ENCODE measurements at places on chromosomes 2 and 18. TPM values are rescaled to one million over a fixed set of nuclear protein-coding genes. Genes with fewer than 3 reads are reported as not detected.
A peak's percentile ranks its signal among the peaks of the same experiment; 100 is the strongest.

Gene UGT1A8
- not detected for total RNA-seq

DNA sequence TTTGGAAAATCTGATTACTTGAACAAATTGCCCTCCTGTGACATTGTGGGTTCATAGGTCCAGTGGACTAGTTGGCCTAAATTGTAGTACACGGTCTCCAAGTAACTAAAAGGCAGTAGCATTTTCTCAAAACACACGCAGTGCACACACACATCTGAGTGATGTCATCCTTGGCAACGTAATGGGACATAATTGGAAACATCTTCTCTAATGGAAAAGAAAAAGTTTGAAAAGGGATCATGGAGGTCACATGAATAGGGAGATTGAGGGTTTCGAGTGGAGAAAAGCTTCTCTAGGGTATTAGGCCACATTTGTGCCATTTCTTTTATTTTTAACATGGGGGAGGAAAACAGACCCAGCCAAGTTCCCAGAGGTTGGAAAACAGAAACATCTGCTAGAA, 93.3 kb downstream of the MAP4K4 start:
- DNase-seq, result no peak

GRCh38 chr2:220188031-220188430, 560.6 kb downstream of the SLC4A3 start:
- no peak for DNase-seq

DNA sequence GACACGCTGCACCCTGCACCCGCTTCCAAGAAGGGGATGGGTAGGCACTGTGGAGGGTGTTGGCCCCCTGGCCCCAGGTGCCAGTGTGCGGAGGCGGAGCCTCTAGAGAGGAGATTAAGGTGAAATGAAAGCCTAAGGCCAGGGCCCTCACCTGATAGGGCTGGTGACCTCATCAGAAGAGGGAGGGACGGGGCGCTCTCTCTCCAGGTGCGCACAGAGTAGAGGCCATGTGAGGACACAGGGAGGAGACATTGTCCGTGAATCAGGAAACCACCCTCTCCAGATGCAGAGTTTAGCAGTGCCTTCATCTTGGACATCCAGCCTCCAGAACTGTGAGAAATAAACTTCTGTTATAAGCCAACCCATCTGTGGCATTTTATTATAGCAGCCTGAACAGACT, 62.3 kb downstream of the PSMG2 start:
- DNase-seq, result no peak

DNA sequence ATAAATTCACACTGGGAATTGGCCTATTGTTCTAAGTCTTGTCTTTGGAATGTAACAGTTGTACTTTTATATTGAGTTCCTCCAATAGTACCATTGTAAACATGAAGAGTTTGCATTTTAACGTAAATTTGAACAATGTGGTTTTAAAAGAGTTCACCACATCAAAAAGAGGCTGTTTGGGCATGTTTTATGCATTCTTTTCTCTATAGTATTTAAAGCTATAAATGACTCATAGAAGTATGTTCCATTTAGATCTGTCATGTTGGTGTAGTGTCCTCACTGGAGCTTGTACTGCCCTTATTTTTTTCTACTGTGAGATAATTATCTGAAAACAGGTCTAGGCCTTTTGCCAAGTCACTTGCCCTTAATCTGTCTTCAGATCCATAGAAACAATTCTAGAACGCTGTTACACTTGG, 141.9 kb downstream of the RHBDD1 start:
- DNase-seq, result no peak

DNA sequence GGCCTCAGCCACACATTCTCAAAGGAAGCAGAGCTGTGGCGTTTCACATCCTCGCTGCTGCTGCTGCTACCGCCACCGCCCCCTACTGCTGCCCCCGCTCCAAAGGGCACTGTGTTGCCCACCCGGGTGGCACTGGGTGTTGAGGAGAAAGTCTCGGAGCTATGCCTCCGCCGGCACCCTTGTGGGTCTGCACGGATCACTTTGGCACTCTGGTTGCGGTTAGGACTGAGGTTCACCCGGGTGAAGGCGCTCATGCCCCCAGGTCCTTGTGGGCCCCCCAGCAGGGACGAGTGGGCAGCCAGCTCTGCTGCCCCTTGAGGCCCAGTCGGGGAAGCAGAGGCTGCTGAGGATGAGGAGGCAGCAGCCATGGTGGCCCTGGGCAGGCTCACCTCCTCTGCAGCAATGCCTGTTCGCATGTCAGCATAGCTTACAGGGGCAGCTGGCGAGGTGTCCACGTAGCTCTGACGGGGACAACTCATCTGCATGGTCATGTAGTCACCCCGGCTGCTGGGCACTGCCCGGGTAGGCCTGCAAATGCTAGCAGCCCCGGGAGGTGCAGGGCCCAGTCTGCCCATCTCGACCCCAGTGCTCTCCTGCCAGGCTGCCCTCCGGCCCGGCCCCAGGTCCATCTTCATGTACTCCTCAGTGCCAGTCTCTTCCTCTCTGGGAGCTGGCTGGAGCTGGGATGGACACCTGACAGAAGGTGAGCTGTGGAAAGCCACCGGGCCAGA, 4.2 kb downstream of the IRS1 start:
- DNase-seq, result peak; percentile 49

DNA sequence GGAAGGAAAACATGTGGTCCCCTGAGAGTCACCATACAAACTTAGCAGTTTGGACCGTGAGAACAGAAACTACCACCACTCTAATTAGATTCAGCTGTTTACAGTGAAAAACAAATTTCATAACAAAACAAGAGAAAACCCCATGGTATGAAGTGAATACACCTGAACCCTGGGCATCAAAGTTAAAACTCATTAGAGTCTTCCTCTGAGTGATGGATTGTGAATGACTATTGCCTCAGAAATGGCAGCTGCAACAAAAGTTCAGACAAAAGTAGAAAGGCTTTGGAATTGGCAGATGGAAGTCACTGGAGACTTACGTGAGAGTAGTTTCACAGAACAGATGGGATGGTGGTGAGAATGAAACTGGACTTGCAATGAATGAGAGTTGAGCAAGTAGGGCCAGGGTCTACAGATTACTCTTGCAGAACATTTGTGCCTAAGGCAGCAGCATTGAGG, 98.0 kb downstream of the AAK1 start:
- DNase-seq, result no peak

DNA sequence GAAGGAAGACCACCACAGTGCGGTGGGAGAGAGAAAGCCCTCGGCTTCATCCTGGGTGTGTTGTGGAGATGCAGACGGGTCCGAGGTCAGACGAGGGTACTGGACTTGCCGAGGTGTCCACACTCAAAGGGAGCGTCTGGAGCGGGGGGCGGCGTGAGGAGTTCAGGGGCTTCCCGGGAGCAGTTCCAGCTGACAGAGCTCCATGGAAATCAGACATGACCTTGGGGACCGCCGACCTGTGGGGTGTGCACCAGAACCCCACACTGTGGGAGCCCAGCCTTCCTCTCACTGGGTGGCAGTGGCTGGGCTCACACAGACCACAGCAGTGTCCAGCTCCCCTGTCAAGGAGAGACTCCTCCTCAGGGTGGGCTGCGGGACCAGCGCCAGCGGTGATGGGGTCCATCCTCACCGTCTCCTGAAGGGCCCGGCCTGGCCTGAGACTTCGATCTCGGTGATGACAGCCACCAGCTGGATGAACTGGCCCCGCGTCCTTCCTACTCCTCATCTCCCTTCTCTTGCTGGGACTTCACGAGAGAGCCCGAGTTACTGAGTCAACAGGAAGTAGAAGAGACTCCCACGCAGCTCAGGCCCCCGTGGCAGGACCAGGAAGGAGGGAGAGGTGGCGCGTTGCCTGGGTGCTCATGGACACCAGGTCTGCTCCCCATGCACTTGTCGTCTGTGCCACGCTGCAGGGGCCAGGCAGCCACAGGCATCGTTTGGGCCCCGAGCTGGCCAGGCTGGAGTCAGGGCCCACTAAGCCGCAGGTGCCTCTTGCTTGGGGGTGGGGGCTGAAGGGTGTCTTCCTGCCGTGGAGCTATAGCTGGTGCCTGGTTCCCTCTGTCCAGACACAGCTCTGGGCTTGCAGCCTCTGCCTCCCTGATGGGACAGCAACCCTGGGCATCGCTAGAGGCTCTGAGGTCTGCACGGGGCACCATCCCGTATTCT, 101.9 kb upstream of the CTDP1 start:
- peak; percentile 68 for DNase-seq

DNA sequence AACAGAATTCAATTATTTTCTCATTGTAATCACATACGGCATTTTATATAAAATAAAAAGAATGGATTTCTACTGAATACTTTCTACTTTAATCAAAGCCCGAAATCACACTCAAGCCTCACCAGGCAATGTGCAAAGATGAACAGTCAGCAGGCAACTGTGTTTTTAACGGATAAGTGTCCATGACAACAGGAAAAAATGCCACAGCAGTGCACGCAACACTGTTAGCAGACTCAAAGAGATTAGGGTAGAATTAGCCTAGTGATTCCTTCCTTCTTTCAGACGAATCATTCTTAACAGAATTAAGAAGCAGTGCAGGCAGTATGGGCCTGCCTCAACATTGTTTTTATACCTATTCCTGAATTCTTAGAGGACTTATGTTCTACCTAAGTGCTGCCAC, 135.6 kb downstream of the CDH2 start:
- DNase-seq, result no peak

DNA sequence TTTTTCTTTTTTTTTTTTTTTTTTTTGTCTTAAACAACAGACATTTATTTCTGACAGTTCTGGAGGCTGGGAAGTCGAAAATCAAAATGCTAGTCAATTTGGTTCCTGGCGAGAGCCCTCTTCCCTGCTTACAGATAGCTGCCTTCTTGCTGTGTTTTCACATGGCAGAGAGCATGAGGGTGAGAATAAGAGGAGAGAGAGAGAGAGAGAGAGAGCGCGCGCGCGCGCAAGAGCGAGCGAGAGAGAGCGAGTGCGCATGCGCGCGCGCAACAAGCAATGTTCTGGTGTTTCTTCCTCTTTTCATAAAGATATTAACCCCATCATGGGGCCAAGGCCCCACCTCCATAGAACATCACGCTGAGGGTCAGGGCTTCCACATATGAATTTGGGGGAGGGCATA, 20.9 kb downstream of the MTCL1 start:
- DNase-seq, result no peak

Gene PDCD1
- 1.4 TPM for total RNA-seq

DNA sequence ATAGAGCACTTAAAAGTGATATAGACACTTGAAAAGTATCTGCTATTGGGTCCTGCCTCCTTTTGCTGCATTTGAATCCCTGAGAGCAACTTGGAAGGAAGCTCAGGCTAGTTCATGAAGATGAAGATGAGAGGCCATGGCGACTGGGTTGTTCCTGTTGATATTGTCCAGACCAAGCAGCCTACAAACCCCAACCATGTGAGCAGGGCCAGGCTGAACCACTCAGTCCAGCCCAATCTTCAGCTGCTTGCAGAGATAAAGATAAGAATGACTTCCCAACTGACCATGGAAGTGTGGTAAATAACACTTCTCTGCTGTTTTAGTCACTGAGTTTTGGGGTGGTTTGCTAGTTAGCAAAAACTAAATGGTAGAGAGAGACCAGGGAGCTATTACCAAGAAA, 417.6 kb downstream of the SOX11 start:
- no peak for DNase-seq

GRCh38 chr2:78407960-78408794, 617.3 kb upstream of the REG3G start:
- DNase-seq, result no peak

GRCh38 chr2:69588403-69588802, 55.1 kb downstream of the AAK1 start:
- no peak for DNase-seq

- no peak for DNase-seq
Observed at GRCh38 chr2:28628506-28628905, 123.1 kb upstream of the PPP1CB start.

GRCh38 chr2:240425697-240426096, 9.8 kb upstream of the GPC1 start:
- DNase-seq, result no peak

- no peak for DNase-seq
Observed at GRCh38 chr2:234690569-234691213, 193.8 kb upstream of the ARL4C start.

- no peak for DNase-seq
Observed at GRCh38 chr18:58541789-58542425, 87.0 kb downstream of the ALPK2 start.

GRCh38 chr2:30273574-30273929, 42.2 kb downstream of the LBH start:
- no peak for DNase-seq

Gene DSC2
- 34.1 TPM for total RNA-seq

- DNase-seq, result no peak
Observed at GRCh38 chr2:28166956-28167355, 225.7 kb upstream of the FOSL2 start.

Gene EIF5B
- 89.4 TPM for total RNA-seq

DNA sequence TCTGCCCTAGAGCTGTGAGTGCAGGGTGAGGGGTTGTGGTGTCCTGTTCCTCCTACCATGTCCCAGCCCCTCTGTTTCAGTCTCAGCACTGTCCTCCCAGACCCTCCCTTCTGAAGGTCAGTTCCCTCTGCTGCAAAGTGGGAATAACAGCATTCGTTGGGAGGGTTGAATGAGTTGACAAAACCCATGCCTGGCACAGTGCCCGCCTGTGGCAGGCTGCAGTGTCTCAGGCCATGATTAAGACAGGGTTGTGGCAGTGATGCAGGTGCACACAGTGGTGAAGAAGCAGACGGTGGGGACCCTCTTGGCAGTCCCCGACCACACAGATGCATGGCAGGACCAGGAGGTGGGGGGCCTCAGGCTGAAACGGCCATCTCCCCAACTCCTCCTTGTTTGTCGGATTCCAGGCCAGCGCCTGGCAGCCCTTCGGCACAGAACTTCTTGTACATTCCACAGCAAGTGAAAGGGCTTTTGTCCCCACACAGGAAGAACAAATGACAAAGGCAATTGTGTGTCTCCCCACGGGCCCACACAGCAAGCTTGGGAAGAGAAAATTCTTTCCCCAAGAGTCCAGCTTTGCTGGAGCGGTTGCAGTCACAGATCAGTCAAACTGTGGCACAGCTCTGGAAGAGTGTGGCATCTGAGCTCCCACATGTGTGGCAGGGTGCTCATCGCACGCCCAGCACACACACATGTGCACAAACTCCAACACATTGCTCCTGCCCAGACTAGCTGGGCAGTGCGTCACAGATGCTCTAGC, 92.0 kb upstream of the MSH2 start:
- peak; percentile 74 for DNase-seq

Gene BZW1
- 71.2 TPM for total RNA-seq

- DNase-seq, result no peak
Observed at GRCh38 chr2:133573491-133574162, 5.4 kb upstream of the NCKAP5 start.

GRCh38 chr2:218192902-218193430, 24.0 kb upstream of the ARPC2 start:
- no peak for DNase-seq

DNA sequence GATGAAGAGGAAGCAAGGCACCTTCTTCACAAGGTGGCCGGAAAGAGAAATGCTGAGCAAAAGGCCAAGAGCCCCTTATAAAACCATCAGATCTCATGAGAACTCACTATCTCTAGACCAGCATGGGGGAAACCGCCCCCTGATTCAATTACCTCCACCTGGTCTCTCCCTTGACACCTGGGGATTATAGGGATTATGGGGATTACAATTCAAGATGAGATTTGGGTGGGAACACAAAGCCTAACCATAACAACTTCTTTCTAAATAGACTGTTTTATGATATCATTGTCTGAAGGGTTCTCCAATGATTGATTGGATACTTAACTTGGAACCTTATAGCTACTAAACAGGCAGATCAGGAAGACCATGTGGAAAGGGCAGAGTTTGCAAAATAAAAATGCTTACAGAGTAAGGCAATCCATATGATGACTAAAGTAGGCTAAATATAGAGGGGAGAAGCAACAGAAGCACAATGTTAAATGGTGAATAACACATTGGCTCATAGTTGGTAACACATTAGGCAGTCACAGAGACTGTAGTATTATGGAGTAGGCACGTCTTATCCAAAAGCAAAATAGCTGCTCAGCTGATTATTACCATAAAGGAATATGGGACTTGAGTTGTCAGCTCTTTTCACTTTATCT, 179.0 kb downstream of the BARD1 start:
- DNase-seq, result no peak

Data from left ventricle myocardium superior (tissue), 1 donor.